AG04450 (cell line): ENCODE measurements at places on chromosomes 6 and 20.

- DNase-seq = no peak
These were observed 52.4 kb downstream of the LY86 start for GRCh38 chr6:6640926-6641325.

DNA sequence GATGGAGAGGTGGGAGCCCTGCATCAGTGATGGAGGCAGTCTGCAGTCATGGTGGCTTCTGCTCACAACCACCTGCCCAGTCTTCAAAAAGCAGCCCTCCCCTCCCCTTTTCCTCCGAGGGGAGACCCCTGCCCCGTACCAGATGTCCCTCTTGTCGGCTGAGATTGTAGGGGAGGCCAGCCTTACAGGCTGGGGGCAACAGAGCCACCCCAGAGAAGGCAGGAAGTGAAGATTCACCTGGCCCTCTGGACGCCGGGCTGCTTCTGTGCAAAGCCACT, 4.5 kb downstream of the TNFRSF6B start:
- no peak for DNase-seq

- no peak for DNase-seq
These were observed 244.7 kb downstream of the CDKAL1 start for GRCh38 chr6:20778912-20779311.

GRCh38 chr6:165117121-165117520, 192.3 kb downstream of the C6orf118 start:
- DNase-seq = no peak

- DNase-seq = no peak
These were observed 19.0 kb upstream of the MLN start for GRCh38 chr6:33822575-33823395.

DNA sequence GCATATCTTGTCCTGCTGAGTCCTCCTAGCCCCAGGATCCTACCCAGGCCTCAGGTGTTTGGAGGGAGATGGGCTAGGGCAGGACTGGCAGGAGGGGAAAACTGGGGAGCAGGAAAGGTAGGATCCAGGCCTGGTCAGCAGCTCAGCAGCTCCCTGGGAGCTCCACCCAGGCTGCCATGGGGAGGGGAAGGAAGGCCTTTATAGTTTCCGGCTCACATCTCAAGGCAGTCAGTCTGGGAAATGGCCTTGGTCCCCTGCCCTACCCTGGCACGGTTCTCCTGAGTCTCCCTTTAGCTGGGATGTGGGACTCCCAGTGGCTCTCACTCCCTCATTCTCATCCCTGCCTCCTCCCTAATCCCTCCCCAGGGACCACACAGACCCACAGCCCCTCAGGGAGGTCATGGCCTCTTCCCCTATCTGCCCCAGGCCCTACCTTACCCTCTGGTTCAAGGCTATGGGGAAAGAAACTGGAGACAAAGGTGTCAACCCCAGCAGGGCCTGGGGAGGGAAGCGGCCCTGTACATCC, 1.6 kb downstream of the SLC44A4 start:
- no peak for DNase-seq

- DNase-seq = no peak
These were observed 7.2 kb upstream of the CTAGE9 start for GRCh38 chr6:131717836-131718542.

GRCh38 chr20:14838663-14839628, 501.5 kb upstream of the FLRT3 start:
- DNase-seq = no peak

DNA sequence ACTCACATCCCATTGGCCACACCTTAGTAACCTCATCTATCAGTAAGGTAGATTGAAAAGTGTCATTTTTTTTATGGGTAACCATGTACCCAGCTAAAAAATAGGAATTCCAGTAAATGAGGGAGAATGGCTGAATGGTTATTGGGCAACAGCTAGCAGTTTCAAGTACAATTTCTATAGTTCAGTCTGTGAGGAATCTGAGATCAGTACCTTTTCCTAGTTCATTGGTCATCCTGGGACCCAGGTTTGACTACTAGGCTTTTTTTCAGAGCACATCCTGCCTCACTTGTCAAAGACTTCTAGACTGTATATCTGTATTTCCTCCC, 28.3 kb downstream of the PHF3 start:
- DNase-seq = no peak

GRCh38 chr6:134663800-134664535, 285.9 kb downstream of the ALDH8A1 start:
- DNase-seq = no peak

DNA sequence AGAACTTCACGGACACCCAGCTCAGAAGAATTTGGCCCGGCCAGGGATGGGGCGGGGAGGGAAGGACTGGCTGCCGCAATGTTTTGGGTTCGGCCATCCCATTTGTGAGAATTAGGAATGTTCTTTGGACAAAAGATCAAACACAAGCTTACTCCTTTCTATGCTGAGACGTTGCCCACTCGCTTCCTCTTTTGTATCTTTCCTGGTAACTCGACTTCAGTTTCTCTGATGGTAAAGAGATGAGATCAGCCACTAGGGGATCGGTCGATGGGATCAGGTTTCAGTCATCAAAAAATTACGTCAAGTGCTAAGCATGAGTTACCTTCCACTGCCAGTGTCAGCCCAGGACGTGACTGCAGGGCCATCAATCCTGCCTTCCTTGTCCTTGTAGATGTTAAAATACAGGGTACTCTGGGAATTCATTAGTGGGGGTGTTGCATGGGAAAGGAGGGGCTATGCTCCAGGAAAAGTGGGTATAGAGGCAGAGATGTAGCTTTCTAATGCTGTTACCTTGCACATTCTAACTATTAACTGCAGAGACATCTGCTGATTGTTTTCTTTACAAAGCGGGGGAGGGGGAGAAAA, 190.2 kb downstream of the TSHZ2 start:
- DNase-seq = no peak
